CD4-positive, alpha-beta T cell treated with Interleukin-15 for 1 hour (primary cell): ENCODE measurements at places on chromosomes 3 and 15.

DNA sequence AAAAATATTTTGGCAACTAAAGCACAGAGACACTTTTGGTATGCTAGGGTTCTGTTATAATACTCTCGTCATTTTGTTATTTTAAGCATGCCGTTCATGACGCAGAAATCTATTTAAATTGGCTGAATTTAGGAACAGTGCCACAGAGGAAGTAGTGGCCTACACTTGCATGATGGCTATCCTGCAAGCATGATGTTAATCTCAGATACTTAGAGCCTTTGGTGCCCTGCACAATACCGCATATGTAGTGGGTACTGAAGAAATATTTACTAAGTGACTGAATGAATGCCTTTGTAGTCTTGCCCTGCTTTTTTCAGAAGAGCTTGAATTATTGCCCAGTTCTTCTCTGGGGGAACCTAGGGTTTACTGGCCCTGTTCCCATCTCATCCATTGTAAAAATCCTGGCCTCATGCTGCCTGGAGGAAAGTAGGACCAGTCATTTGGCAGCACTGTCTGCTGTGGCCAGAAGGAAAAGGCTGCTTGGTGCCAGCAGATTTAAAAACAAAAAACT lies 79.0 kb downstream of the SERPINI1 start:
- no peak for DNase-seq

- DNase-seq: no peak
Measured at GRCh38 chr3:60178931-60179653, 1072.2 kb downstream of the FHIT start.

- DNase-seq: no peak
Measured at GRCh38 chr3:55017876-55018275, 90.0 kb upstream of the LRTM1 start.

GRCh38 chr15:69661871-69662644 lies 209.4 kb downstream of the RPLP1 start:
- DNase-seq: no peak

- DNase-seq: no peak
Measured at GRCh38 chr3:122646146-122646988, 34.3 kb upstream of the PARP14 start.

- DNase-seq: no peak
Measured at GRCh38 chr15:44738340-44738984, 2.1 kb downstream of the TRIM69 start.

DNA sequence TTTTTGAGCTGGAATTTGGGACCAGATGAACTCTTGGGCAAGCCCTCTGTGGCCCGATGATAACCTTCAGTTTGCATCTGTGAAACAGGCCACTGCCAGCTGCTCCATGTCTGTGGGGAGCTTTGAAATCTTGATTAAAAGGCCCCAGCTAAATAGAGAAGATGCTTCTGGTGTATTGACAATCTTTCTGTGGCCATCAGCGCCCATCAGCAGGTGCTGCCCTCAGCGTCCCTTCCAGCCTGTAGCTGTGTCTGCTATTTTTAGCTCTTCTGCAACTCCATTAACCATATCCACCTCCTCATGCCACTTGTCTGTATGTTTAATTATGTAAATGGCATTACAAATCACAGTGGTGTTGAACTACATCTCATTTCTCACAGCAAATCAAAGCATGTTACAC lies 54.0 kb downstream of the CHCHD6 start:
- no peak for DNase-seq

GRCh38 chr15:68586274-68586961 lies 7.6 kb downstream of the CORO2B start:
- DNase-seq: no peak

DNA sequence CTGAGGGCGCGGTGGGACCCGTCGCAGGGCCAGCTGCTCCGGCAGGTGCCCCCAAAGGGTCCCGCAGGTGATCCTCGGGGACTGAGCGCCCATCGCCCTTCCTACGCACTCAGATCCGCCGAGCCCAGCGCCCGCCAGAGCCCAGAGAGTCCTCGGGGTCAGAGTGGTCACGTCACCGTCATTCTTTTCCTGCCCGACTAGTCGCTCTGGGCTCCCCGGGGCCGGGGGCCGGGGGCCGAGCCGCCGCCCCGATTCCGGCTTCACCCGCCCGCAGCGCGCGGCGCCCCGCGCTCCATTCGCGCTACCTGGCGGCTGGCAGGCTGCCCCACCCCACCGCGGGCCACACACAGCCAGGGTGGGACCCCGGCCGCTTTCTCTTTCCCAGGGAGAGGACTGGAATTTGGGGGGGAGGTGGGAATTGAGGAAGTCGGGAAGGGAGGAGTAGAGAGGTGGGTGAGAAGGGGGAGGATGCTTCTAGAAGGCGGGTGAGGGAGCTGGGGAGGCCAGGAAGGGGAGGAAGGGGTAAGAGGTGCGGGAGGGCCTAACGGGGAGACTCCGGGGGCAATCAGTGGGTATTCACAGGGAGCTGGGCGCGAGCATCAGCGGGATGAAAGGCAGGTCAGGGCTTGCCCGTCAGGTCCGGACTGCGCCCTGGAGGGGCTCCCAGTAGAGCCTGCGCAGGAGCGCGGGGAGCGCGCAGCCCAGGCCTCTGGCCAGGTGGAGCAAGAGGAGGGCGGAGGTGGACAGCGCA lies 36.1 kb upstream of the EPHB3 start:
- no peak for DNase-seq

DNA sequence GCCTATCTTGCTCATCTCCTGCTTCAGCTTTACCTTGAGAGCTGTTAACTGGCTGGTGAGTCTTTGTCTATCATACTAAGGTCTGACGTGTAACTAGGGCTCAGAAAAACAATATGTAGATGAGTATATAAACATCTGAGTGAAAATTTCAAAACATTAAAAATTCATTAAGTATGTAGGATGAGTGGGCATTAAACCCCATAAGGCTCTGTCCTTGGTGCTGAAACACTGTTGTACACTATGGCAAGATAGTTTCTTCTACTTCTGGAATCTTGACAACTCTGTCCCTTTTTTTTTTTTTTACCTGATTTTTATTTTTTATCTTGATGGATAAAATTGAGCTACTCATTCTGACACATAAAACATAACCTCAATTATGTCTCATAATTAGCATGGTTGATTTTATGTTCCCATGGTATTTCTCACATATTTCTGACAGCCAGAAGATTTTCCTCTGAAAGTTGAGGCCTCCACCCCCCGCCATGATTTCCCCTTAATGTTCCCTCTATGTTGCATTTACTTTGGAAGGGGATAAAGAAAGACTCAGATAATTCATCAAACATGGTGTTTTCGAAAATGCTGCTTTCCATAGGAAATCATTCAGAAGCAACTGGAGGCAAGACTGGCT lies 54.3 kb downstream of the DGKG start:
- DNase-seq: no peak

DNA sequence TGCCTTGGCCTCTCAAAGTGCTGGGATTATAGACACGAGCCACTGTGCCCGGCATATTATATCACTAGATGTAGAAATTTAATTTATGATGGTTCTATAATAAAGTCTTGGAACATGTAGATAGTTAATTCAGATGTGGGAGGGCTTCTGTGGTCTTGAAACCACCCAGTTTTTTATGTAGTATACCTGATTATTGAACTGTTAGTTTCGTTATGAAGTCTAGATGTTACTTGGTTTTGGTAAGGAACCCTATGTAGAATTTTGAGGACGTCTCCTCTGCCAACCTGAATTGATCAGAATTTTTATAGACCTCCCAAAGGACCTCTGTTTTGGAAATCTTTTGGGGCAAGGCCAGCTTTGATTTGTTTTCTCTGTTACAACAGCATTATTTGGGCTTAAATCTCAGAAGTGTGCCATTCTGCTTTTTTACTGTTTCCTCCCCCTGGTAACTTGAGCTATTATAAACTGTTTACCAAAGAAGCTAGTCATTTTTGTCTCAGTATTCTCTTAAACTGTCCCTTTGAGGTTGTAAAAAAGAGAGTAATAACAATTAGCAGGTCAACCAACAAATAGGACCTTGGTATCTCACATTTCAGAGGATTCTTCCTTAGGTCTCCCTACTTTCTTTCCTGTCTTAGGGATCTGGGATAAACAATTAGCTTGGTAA lies 20.8 kb downstream of the AKAP13 start:
- no peak for DNase-seq

DNA sequence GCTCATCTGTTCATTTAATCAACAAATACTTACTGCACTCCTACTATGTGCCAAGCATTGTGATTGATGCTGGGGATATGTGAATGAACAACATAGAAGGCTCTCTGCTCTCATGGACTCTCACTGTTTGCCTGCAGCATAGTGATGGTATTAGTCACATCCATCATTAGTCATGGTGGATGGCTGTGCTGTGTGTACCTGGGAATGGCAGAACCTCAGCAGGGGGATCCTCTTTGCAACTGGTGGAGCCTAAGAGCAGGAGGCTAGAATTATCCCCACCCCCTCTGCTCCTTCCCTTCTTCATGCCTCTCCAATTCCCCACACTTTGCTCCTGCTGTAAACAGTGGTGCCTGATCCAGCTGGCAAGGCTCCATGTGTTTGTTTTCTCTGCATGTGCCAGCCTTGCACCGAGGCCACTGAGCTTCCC lies 20.5 kb downstream of the BOC start:
- no peak for DNase-seq

- DNase-seq: no peak
Measured at GRCh38 chr3:48241796-48242455, 1.0 kb downstream of the ZNF589 start.

DNA sequence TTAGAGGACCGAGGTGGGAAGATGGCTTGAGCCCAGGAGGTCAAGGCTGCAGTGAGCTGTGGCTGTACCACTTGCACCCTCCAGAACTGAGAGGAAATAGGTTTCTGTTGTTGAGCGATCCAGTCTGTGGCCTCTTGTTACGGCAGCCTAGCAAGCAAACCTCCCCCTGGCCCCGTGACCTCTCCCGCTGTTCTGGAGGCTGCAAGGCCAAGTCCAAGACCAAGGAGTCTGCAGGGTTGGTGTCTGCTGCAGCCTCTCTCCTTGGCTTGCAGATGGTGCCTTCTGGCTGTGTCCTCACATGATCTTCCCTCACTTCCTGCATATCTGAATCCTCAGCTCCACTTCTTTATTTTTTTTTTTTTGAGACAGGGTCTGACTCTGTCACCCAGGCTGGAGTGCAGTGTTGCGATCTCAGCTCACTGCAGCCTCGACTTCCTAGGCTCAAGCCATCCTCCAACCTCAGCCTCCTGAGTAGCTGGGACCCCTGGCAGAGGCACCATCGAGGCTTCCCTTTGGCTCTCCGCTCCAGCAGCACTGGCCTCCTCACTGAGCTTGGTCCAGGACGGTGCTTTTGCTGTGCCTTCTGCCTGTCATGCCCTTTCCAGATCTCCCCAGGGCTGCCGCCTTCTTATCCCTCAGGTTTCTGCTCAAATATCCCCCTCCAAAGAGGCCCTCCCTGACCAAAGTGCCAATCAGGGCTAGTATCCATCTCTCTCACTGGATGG lies 18.0 kb upstream of the PLXND1 start:
- DNase-seq: no peak

- no peak for DNase-seq
Measured at GRCh38 chr3:80338366-80338765, 570.6 kb upstream of the ROBO1 start.
